ENCODE measurements at places on chromosomes 6 and 20. TPM values are rescaled to one million over a fixed set of nuclear protein-coding genes. Genes with fewer than 3 reads are reported as not detected.

Gene SLC9A8
- 9.2 TPM for polyA plus RNA-seq

Gene HLA-DQA1
- polyA plus RNA-seq = 4.3 TPM

Gene FYN
- 105 TPM for polyA plus RNA-seq

DNA sequence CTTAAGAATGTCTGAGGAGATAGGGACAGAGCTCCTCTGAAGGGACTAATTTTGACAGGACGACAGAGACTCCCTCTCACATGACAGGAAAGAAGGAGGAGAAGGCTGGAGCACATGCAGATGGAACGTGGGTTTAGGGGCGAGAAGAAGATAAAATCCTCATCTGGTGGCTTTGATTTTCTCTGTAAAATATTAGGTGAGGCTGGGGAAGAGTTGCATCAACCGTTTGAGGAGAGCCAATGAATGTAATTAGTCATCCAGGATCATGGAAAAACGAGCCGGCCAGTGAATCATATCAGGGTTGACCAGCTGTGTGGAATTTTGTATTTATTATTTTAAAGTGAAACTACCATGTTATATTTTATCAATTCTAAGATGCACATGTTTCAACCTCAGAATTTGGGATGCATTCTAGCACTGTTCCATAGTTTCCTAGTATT, 46.9 kb upstream of the ADGRF4 start:
- no peak for DNase-seq

DNA sequence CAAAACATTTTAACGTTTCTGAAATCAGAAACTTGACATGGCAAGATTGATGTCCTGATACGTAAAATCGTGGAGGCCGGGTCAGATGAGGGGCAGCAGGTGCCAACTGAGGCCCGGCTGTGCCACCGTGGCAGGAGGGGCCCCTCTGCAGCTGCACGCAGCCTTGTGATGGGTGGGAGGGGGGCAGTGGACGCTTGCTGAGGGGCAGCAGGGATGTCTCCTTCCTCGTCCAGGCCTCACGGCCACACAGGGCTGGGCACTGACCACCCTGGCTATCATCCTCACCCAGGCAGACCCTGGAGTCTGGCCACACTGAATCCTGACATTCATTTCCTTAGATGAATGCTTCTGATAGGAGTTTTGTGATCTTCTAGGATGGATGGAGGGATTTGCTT, 114.7 kb downstream of the ERMARD start:
- no peak for DNase-seq

DNA sequence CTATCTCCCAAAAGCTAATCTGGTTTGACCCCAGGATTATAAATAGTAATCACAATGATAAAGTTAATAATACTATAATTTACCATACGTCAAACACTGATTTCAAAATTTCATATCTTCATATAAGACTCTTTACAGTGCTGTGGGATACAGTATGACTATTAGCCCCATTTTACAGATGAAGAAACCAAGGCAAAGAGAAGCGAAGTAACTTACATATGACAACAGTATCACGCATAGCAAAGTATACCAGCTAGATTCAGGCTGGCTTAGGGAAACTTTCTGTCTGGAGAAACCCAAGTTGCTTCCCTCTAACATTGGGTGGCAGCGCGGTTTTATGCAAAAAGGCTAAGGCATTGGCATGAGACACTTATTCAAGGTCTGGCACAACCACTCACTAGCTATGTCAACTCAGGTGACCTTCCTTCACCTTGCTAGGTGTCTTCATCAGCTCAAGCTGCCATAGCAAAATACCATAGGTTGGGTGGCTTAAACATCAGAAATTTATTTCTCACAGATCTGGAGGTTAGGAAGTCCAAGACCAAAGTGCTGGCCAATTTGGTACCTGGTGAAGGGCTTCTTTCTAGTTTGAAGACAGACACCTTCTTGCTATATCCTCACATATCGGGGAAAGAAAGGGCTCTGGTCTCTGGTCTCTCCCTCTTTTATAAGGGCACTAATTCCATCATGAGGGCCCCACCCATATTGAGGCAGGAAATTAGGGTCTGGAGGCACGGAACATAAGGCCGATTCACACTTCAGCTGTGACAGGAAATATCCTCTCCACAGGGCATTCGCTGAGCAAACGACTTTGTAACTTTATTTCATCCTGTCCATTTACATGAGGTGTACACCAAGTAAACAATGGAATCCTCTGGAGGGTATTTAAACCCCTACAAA, 22.4 kb upstream of the UTRN start:
- DNase-seq = no peak

- no peak for DNase-seq
Measured at GRCh38 chr6:85405853-85406198, 44.1 kb upstream of the NT5E start.
